ENCODE measurements at places on chromosomes 12 and 14. TPM values are rescaled to one million over a fixed set of nuclear protein-coding genes. Genes with fewer than 3 reads are reported as not detected.

GDF11 gene
- total RNA-seq: 18.2 TPM

MYF6 gene
- not detected for total RNA-seq

GALNT9 gene
- total RNA-seq: 2.0 TPM

KRT73 gene
- not detected for total RNA-seq

MDGA2 gene
- 1.1 TPM for total RNA-seq

SYNDIG1L gene
- 3.0 TPM for total RNA-seq

STON2 gene
- 50.0 TPM for total RNA-seq

KRT78 gene
- total RNA-seq: not detected

B4GALNT1 gene
- total RNA-seq: 1.5 TPM

NRL gene
- total RNA-seq: 1.1 TPM

PAH gene
- total RNA-seq: 8.9 TPM

SLC17A8 gene
- 0.11 TPM for total RNA-seq

NPAS3 gene
- 0.60 TPM for total RNA-seq

KLRK1 gene
- total RNA-seq: not detected

KRAS gene
- total RNA-seq: 62.9 TPM

TROAP gene
- total RNA-seq: 54.0 TPM

CFAP54 gene
- total RNA-seq: 0.17 TPM

PTPRO gene
- total RNA-seq: 2.0 TPM

FOXM1 gene
- 118 TPM for total RNA-seq

ERBB3 gene
- total RNA-seq: 52.4 TPM

GDF3 gene
- total RNA-seq: 16.8 TPM

NFE2 gene
- 1.4 TPM for total RNA-seq

CABP1 gene
- total RNA-seq: 8.5 TPM

CCDC88C gene
- total RNA-seq: 57.7 TPM

A2M gene
- not detected for total RNA-seq

Measured in H1 (cell line).